ENCODE measurements at places on chromosomes 12 and 14. TPM values are rescaled to one million over a fixed set of nuclear protein-coding genes. Genes with fewer than 3 reads are reported as not detected.

GRCh38 chr12:56186957-56187356 is 2.3 kb downstream of the SMARCC2 start:
- H3K4me1 ChIP-seq: peaks cover 31% of the 10 kb centered on the region
- peak overlapping the region; percentile 91 for H3K4me3 ChIP-seq
- H3K27me3 ChIP-seq: peaks cover 7% of the 10 kb centered on the region
- no peak for DNase-seq
- peaks cover 21% of the 10 kb centered on the region for H3K36me3 ChIP-seq

DNA sequence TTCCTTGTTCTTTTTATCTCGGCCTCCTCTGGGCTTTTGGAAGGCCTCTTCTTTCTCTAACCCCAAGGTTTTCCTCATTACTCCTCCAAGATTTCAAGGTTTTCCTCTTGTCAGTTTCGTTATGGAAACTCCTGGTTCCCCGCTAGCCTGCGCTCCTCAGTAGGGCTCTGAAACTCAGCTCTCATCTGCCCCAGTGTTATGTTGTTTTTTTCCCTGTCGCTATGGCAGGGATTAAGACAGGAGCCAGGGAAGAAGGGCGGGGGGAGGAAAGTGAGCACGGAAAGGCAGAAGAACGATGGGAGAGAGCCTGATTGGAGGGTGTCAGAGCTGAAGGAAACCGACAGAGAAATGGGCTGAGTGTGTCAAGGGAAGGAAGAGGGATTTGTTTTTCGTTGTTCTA is 26.5 kb upstream of the JDP2 start:
- H3K27me3 ChIP-seq: peaks cover 32% of the 10 kb centered on the region
- no peaks in the 10 kb centered on the region for H3K36me3 ChIP-seq
- no peak for DNase-seq

DCAF5 gene
- total RNA-seq: 34.7 TPM

DNA sequence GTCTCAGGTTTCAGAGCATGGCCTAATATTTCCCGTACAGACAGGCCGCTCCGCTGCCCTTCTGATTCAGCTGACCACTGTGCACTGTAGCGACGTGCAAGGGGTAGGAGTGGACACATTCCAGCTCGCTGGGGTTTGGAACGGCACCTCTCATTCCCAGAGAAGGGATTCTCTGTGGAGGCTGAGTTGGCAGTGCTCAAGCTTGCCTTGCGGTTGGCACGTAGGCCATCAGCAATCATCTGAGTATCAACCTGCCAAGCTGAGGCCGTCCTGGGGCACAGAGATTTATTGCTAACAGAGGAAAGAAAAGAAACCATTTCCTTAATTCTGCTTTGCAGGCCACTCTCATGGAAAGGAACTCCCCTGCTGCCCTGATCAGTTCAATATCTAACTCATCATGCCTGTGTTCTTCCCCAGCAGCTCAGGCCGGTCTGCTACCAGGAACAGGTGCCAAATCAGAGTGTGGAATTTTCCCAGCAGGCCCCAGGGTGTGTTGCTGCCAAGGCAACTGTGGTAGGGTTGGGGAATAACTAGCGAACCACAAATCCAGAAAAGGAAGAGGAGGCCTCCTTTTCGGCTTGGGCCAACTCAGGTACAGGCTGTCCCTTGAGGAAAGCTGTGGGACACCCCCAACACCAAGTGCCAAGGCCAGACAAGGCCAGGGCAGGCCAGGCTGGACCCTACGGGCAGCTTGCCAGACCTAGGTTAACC is 92.5 kb downstream of the SSPN start:
- H3K4me1 ChIP-seq: no peaks in the 10 kb centered on the region
- H3K27ac ChIP-seq: no peak overlapping the region
- H3K27me3 ChIP-seq: peaks cover 2% of the 10 kb centered on the region
- H3K36me3 ChIP-seq: no peaks in the 10 kb centered on the region

CLECL1 gene
- not detected for total RNA-seq

DNA sequence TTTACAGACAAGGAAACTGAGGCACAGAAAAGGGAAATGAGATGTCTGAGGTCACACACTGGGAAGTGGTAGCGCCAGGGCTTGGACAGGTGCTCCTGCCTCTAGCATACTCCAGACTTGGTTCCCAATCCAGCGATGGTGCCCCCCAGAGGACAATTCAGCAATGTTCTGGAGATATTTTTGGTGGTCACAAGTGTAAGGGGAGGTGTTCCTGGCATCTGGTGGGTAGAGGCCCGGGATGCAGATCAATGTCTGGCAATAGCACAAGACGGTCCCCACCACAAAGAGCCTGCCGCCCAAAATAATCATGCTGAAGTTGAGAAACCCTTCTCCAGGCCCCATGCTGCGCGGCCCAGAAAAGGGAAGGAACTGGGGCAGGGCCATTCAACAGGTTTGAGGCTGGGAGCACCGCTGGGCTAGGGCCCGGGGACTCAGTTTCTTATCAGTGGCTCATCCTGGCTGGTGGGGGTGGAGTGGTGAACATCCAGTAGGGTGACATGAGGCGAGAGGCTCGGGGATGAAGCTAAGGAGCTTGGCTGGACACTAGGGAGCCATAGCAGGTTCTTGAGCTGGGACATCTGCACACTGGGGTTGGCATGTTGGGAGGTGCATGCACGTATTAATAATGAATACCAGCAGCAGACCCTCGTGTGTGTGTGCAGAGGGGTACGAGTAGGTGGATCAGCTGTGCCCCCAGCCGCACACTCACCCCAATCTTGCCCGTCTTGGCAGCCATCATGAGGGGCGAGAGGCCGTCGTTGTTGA is 35.1 kb downstream of the TRPV4 start:
- peaks cover 8% of the 10 kb centered on the region for H3K4me1 ChIP-seq
- DNase-seq: no peak
- H3K27ac ChIP-seq: no peak overlapping the region
- no peaks in the 10 kb centered on the region for H3K36me3 ChIP-seq

GRCh38 chr12:10251669-10252068 is 39.0 kb downstream of the GABARAPL1 start:
- no peak for DNase-seq
- no peaks in the 10 kb centered on the region for H3K4me1 ChIP-seq
- H3K4me3 ChIP-seq: no peak overlapping the region
- H3K27ac ChIP-seq: no peak overlapping the region
- no peaks in the 10 kb centered on the region for H3K36me3 ChIP-seq
- H3K27me3 ChIP-seq: peaks cover 9% of the 10 kb centered on the region

- no peak overlapping the region for H3K27ac ChIP-seq
- no peak overlapping the region for H3K4me3 ChIP-seq
- H3K4me1 ChIP-seq: peaks cover 11% of the 10 kb centered on the region
- H3K27me3 ChIP-seq: no peaks in the 10 kb centered on the region
- no peaks in the 10 kb centered on the region for H3K36me3 ChIP-seq
- DNase-seq: peak; percentile 69
These were observed 132.6 kb upstream of the PLEKHG7 start for GRCh38 chr12:92570056-92570753.

JDP2 gene
- 51.2 TPM for total RNA-seq

DNA sequence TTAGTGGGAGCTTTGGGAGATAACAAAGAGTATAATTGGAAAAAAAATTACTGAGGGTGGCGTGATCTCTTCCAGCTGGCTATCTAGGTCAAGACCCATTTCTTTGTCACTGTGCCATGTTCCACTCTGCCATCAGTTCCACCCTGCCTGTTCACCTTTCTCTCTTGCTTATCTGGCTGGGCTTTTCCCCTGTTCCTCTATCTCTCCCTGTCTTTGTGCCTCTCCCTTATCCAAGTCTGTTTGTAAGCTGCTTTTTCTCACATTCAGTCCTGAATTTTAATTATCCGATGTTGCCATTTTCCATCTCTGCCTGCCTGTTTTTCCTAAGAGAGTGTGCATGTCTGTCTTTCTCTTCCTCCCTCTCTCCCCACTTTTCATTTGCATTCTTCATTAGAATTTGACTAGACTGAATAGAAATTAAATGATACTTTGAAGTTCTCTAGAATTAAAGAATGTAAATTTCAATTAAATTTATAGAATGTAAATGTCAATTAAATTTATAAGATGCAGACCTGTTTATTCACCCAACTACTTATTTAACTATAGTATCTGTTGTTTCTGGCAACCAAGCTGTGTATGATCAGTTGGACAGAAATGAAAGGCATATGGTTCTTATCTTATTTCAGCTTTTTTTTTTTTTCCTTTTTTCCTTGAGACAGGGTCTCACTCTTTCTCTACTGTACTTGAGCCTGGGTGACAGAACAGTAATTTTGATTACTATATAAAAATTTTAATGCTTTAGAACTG is 40.9 kb upstream of the A2ML1 start:
- DNase-seq: no peak
- no peak overlapping the region for H3K27ac ChIP-seq
- H3K27me3 ChIP-seq: no peaks in the 10 kb centered on the region

GRCh38 chr12:105107494-105108371 is at the start of gene WASHC4:
WASHC4 (plus strand) TSS chr12:105107731; CDS start chr12:105107801, 70 bp downstream.
- peaks cover 4% of the 10 kb centered on the region for H3K27me3 ChIP-seq
- H3K4me1 ChIP-seq: peaks cover 47% of the 10 kb centered on the region
- peak within 1 kb of the TSS; percentile 91 for H3K4me3 ChIP-seq
- H3K36me3 ChIP-seq: peaks cover 16% of the 10 kb centered on the region
- peak; percentile 87 for DNase-seq
- H3K27ac ChIP-seq: peak within 1 kb of the TSS; percentile 86

DNA sequence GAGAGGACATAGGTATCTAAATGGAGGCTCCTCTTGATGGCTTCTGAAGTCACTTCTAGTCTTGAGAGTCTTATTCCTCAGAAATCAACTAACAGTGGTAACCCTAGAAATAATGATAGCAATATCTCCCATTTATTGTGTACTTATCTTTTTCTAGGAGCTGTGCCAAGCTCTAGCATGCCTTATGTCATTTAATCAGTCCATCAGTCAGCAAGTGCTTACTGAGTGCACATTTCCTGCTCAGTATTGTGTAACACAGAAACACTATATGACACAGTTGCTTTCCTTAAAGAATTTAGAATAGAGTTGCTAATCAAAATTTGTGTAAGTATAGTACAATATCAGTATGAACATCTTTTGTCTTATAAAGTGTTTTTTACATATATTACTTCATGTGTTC is 36.6 kb downstream of the KRT76 start:
- H3K36me3 ChIP-seq: no peaks in the 10 kb centered on the region
- no peak for DNase-seq
- no peaks in the 10 kb centered on the region for H3K4me1 ChIP-seq
- H3K27me3 ChIP-seq: peaks cover 22% of the 10 kb centered on the region
- H3K27ac ChIP-seq: no peak overlapping the region

GRCh38 chr12:32051511-32052211 is 55.0 kb upstream of the BICD1 start:
- peak overlapping the region; percentile 22 for H3K4me3 ChIP-seq
- DNase-seq: peak; percentile 97
- peak overlapping the region; percentile 89 for H3K27ac ChIP-seq
- H3K27me3 ChIP-seq: no peaks in the 10 kb centered on the region

NPFF gene
- total RNA-seq: not detected

DNA sequence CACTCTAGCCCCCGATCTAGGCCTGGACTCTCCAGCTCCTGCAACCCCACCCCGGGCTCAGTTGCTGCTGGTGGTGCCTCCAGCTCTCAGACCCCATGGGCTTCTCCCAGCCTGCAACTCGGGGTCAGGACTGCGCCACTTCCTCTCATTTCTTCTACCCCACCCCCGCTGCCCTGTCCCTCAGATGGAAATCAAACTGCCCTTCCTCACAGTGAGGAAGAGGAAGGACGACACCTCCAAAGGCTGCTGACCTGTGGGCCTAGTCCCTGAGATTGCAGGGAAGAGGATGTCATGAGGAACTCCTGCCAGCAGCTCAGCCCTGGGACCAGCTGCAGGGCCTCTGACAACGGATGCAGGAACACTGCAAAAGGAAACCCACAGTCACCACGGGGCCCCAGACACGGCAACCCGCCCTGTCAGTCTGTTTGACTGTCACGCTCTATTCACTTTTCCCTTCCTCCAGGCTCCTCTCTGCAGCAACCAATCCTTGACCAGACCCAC is 29.3 kb upstream of the PNMA1 start:
- peaks cover 86% of the 10 kb centered on the region for H3K4me1 ChIP-seq
- peak overlapping the region; percentile 89 for H3K27ac ChIP-seq
- peaks cover 2% of the 10 kb centered on the region for H3K27me3 ChIP-seq
- H3K36me3 ChIP-seq: no peaks in the 10 kb centered on the region

GRCh38 chr12:14935031-14935430 is 3.3 kb downstream of the ERP27 start:
- H3K4me3 ChIP-seq: no peak overlapping the region
- H3K36me3 ChIP-seq: no peaks in the 10 kb centered on the region
- no peak overlapping the region for H3K27ac ChIP-seq
- H3K27me3 ChIP-seq: peaks cover 6% of the 10 kb centered on the region
- no peak for DNase-seq

GRCh38 chr12:10690906-10691305 is 17.1 kb upstream of the STYK1 start:
- DNase-seq: no peak
- no peaks in the 10 kb centered on the region for H3K4me1 ChIP-seq
- H3K4me3 ChIP-seq: no peak overlapping the region
- peaks cover under 1% of the 10 kb centered on the region for H3K36me3 ChIP-seq
- H3K27me3 ChIP-seq: 0 out of 2 replicates have a peak, but pooled peaks cover 2% of the 10 kb centered on the region
- H3K27ac ChIP-seq: no peak overlapping the region

DNA sequence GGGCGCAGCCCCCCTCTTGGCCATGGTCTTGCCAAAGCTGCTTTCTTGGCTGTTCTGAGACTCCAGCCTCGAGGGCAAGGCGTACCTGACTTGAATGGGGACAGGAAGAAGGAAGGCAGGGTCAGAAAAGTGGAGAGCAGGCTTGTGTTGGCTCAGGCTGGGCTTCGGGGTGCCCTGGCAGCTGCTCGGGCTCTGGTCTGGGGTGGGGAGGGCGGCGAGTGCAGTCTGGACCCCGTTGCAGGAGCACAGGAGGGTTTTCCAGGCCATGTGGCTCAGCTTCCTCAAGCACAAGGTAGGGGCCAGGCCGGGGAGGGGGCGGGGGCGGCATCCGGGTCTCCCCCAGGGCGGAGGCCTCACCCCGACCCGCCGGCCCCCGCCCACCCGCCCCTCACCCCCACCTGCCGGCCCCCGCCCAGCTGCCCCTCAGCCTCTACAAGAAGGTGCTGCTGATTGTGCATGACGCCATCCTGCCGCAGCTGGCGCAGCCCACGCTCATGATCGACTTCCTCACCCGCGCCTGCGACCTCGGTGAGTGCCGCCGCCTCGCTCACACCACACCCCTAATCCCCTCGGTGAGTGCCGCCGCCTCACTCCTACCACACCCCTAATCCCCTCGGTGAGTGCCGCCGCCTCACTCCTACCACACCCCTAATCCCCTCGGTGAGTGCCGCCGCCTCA is 4.2 kb downstream of the NOC4L start:
- peaks cover 17% of the 10 kb centered on the region for H3K4me1 ChIP-seq
- no peak for DNase-seq
- H3K27me3 ChIP-seq: peaks cover 2% of the 10 kb centered on the region
- no peak overlapping the region for H3K27ac ChIP-seq

All from HFFc6 (cell line).